SK-MEL-5 (cell line): ENCODE measurements at places on chromosomes 13 and 19. TPM values are rescaled to one million over a fixed set of nuclear protein-coding genes. Genes with fewer than 3 reads are reported as not detected.

GRCh38 chr19:35318679-35319448, 10.1 kb upstream of the CD22 start:
- peak; percentile 93 for DNase-seq

SPACA7 gene
- not detected in 2 replicates for total RNA-seq

- no peak for DNase-seq
Measured at GRCh38 chr13:81664872-81665271, 1323.9 kb upstream of the SPRY2 start.

MYBPC2 gene
- total RNA-seq: not detected in 2 replicates

ZNF284 gene
- 3.2 and 3.5 TPM in 2 replicates for total RNA-seq

- no peak for DNase-seq
Measured at GRCh38 chr19:18503971-18504885, 17.6 kb downstream of the ELL start.

DNA sequence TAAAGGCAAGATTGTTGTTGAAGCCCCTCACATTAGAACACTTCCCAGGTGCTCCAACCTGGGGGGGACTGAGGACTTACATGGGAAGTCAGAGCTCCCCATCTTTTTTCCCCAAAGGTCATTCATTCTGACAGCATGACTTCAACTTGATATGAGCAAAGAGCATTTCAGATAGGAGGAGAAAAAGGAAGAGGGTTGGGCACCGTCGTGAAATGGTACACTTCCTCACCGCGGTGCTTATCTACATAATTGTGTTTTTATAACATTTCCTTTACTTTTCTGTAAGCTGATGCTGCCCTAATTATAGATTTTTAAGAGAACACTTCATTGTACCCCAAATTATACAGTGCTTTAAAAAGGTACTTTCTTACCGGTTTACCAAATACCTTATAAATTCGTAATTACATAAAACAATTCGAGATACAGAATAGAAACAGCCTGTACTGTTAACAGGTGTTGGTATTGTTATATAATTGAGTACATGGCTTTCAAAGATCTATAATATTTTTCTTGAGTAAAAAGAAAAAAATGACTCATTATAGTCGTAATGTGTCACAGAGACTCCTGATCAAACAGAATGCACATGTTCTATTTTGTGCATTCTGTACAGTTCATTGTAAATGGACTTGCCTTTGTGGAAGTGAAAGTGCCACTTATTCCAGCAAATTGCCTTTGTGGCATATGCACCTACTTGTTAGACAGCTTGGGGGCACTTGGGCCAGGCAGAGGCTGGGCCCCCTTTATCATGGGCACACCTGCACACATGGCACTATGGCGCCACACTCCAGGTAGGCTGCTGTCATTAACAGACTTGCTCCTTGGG, 81.8 kb downstream of the GGACT start:
- DNase-seq: no peak

GRCh38 chr13:39913928-39914327, 258.5 kb downstream of the COG6 start:
- peak; percentile 79 for DNase-seq

SCEL gene
- total RNA-seq: not detected in 2 replicates

DENND1C gene
- total RNA-seq: not detected in 2 replicates

PNMA8A gene
- total RNA-seq: 22.9 and 24.5 TPM in 2 replicates

DNA sequence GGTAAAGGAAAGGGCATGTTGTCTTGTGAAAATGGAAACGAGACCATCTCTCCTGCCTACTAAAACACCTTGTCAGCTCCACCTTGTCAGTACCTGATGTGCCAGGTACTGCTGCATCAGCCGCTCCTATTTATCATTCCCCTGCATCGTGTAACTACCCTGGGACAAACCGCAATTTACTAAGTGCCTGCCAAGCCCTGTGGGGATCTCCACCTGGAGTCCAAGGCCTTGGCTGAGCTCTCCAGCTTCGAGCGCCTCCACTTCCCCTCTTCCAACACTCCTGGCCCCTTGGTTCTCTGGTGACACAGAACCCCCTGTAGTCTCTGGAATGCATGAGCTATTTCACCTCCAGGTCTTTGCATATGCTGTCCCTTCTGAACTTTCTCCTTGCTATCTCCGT, 25.9 kb upstream of the CCNP start:
- no peak for DNase-seq

- DNase-seq: no peak
Measured at GRCh38 chr13:113489171-113489548, 1.4 kb downstream of the DCUN1D2 start.

CCDC8 gene
- total RNA-seq: not detected in 2 replicates

DNA sequence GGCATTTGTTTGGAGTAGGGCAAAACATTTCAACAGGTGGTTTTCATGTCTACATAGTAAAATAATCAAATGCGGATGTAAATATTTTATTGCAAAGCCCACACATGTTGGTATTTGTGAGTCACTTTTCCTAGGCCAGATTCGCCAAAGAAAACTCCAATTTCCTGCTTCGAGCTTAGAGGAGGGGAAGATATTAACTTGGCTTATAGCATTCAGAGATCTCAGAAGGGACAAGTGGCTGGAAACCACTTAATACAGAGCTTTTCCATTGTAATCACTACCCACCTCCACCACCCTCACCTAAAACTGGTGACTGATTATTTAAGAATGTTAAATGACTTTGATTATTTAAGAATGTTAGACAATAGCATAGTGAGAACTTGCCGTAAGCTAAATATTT, 530.6 kb upstream of the SPRY2 start:
- DNase-seq: no peak

DACT3 gene
- total RNA-seq: 3.4 and 3.8 TPM in 2 replicates

- DNase-seq: no peak
Measured at GRCh38 chr13:22091222-22091970, 420.5 kb downstream of the FGF9 start.

DNA sequence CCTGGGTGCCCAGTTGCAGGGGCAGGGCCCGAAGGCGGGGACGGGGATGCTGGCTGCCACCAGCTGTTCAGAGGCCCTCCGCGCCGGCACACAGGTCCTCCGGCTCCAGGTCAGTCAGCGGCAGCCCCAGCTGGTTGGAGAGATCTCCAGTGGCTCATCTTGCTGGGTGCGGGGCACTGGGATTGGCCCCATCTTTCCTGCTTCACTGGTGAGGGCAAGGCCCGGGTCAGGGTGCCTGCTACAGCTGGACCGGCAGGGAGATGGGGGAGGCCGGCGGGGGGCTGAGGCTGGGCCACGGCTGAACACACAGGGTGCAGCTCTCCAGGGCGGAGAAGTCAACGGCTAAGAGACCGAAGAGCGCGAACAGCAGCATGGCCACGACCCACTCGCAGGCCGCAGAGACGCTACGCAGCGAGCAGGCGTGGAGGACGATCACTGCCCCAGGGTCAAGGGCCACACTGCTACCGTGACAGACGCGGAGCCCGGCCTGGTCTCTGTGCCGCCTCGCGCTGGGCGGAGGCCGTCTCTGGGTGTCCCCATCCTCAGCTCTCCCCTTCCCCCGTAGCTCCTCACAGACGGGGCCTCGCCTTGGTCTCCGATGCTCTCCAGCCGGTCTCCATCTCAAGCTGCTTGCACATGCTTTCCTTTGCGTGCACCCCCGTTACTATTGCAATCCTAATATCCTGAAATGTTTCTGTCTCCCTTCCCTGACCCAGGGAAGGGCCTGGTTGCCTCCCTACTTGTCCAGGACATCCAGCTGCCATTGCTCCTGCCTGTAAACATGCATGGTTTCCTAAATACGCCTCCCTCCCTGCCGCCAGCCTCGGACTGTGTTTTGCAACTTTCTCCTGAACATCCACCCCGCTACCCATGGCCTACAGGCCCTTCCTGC, 12.3 kb downstream of the TMEM150B start:
- no peak for DNase-seq

GRCh38 chr19:30695171-30695875, 323.1 kb downstream of the ZNF536 start:
- no peak for DNase-seq

GRCh38 chr13:63643543-63643942, 2227.9 kb upstream of the PCDH20 start:
- DNase-seq: no peak

F2RL3 gene
- total RNA-seq: not detected in 2 replicates

C19orf85 gene
- not detected in 2 replicates for total RNA-seq

DNA sequence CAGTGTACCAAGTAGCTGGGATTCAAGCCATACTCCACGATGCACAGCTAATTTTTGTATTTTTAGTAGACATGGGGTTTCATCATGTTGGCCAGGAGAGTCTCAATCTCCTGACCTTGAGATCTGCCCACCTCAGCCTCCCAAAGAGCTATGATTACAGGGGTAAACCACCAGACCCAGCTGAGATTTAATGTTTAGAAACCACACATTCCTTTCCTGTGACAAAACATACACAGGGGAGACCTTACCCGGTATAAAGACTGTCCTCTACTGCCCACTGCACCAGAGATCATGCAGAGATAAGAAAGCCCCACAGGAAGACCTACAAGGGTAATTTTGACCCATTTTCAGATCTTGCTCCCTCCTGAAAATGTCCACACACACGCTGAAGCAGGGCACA, 22.8 kb upstream of the ZNF83 start:
- DNase-seq: no peak

- no peak for DNase-seq
Measured at GRCh38 chr13:84479656-84480055, 597.4 kb upstream of the SLITRK1 start.

- no peak for DNase-seq
Measured at GRCh38 chr19:35350591-35350990, 2.9 kb downstream of the FFAR1 start.

DNA sequence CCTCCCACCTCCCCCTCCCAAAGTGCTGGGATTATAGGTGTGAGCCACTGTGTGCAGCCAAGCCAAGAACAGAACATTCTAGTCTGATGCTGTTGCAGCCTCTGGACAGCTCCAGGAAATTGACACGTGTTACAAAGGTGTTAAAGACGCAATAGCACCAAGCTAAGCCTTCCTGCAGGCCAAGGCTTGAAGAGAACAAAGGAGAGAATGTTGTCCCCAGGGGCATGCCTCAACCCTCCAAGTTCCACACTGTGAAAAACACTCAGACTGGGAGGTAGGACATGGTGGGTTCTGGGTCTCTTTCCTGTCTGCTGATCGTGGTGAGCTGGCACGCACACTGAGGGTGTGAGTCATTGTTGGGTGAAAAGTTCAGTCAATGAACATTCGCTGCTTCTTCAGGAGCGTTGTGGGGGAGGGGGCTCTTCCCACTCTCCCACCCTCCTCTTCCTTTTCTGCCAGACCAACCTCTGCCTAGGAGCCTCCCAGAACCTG, 5.3 kb upstream of the PTPRS start:
- peak; percentile 13 for DNase-seq

DNA sequence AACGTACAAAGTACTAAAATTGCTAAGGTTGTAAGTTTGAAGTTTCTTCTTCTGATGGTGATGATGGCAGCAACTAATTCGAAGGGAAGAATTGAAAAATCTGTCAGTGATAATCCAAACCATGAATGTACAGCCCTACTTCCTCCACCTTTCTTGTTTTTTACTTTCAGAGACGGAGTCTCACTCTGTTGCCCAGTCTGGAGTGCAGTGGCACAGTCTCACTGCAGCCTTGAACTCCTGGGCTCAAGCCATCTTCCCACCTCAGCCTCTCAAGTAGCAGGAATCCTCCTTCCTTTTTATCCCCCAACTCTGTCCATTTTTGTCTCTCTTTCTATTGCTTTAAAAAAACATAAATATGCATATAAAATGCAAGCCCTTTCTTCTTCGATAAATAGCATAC, 112.3 kb upstream of the SOX21 start:
- no peak for DNase-seq

DNA sequence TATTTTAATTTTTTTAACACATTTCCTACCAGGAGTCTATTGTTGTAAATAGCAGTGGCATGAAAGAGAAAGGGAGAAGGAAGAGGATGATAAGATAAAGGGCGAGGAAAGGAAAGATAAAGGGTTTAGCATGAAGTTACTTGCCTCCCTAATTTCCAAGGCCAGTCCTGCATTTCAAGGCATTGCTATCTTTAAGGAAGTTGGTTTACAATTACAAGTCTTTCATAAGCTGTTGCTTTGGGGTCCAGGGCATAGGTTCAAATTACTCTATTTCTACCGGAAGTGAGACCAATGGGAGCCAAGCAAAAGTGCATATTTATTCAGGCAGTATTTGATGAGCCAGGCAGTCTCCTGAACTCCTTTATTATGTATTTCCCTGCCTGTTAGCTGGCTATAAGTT, 27.7 kb upstream of the UBL3 start:
- DNase-seq: no peak

DNA sequence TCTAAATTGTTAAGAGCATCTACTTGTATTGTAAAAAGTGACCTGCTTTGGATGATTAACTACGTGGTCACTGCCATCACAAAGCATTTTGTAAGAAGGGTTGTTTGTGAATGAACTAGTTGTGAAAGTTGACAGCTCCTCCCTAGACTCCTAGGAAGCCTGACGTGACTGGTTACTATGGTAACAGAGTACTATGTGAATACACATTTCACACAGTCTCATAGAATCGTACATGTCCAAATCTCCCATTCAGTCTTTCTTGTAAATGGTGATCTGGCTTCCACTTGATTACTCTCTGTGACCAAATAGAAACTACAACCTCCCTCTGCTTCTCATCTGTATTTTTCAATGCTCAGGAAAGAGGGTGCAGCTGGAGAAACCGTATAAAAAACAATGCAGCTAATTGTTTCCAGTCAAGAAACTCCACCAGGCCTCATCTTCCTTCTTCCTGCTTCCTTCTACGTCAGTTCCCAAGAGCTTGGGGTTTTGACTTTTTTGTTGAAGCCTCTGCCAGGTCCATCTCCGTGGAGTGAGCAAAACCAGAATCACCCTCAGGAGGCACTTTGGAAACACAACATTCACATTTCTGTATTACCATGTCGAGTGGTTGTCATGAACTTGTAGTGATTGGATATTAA, 83.4 kb downstream of the GPC6 start:
- DNase-seq: peak; percentile 88

- peak; percentile 45 for DNase-seq
Measured at GRCh38 chr13:74132152-74132775, 1.9 kb downstream of the KLF12 start.

DNA sequence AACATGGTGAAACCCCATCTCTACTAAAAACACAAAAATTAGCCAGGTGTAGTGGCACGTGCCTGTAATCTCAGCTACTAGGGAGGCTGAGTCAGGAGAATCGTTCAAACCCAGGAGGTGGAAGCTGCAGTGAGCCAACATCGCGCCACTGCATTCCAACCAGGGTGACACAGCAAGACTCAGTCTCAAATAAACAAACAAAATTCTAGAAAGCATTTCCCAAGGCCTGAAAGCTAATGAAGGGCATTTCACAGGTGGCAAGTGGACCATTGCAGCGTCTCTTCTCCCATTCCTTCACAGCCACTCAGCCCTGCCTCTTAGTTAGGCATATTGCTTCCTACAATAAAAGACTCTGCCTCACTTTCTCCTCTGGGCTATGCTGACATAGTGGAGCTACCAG, 13.5 kb upstream of the RXFP2 start:
- no peak for DNase-seq

CGB3 gene
- total RNA-seq: not detected in 2 replicates

- DNase-seq: no peak
Measured at GRCh38 chr13:33191425-33192210, 93.9 kb downstream of the STARD13 start.

GRCh38 chr13:24116131-24116530, 44.4 kb upstream of the SPATA13 start:
- DNase-seq: no peak

DNA sequence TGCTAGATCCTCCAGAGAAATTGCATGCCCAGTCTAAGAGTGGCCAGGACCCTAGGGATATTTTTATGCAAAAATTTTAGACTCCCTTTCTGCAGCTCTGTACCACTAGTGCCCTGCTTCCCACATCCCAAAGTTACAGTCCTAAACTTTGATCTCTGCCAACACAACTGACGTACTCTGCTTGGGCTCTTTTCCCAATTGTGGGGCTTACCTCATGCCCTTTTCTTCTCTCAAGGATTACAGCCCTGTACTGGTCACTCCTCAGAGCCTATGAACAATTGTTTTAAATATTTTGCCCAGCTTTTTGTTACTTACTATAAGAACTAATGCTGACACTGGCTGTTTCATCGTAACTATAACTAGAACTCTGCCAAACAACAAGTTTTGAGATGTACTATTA, 57.8 kb upstream of the FBXL3 start:
- DNase-seq: no peak
